Jurkat, Clone E6-1 (cell line): ENCODE measurements at places on chromosomes 11 and 22.

GRCh38 chr11:70367071-70367470 lies 31.3 kb upstream of the CTTN start:
- no peak for DNase-seq

DNA sequence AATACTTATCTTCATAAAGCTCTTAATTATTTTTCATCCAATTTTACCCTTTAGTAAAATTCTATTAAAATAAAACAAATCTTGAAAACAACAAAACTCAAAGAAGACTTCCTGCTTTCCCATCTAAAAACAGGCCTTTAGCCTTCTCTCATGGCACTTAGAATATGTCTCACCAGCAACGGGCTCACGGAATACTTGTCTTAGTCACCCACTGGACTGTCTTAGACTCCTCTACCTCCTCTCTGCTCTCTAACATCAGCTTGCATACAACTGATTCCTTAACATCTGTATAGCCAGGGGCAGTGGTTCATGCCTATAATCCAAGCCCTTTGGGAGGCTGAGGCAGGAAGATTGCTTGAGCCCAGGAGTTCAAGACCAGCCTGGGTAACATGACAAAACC lies 13.7 kb downstream of the HPS5 start:
- DNase-seq = no peak

DNA sequence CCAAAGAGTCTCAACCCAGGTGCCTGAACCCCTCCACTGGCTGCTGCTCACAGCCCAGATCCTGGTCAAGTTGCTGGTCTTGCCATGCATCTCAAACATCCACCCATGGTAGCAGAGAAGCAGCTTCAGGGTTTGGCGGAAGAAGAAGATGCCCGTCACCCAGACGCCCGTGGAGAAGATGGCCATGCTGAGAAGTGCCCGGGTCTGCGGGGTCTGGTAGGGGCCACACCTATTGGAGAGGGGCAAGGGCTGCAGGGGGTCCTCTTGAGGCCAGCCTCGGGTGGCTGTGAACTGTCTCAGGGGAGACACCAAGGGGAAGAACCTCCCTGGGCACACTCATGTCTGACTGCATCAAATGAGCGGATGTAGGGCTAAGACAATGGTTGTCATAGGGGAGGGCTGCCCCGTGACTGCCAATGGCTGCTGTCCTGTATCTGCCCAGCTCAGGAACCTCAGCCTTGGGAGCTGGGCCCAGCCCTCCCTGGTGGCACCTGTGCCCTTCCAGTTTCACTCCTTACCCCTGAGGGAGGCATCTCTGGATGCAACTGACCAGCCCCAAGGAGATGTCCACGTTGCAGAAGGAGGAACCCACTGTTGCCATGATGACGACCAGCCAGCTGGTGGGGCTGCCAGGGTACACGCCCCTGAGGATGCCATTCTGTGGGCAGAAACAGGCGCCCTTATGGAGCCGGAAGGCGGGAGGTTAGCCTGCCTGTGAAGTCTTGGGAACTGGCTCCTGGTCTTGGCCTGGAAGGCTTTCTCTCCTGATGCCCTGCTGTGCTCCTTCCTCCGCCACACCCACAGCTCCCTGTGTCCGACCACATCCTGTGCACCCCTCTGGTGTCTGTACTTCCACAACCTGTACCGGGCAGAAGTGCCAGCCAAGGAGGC lies 1.2 kb downstream of the CPT1B start:
- DNase-seq = no peak

DNA sequence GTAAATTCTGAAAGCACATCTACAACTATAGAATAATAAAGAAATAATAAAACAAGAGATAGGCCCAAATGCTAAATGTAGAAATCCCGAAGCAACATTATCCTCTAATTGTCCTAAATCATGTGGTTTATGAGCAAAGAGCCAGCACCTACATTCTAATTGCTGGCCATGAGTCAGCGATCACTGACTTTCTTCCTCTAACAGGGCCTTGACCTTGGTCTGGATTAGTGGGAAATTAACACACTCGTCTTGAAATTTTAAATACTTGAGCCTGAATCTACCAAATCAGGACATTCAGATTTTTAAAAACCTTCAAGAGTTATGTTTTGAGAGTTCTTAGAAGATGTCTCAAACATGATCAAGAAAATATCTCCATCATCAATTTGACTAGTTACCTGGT lies 727.6 kb downstream of the METTL15 start:
- DNase-seq = no peak

DNA sequence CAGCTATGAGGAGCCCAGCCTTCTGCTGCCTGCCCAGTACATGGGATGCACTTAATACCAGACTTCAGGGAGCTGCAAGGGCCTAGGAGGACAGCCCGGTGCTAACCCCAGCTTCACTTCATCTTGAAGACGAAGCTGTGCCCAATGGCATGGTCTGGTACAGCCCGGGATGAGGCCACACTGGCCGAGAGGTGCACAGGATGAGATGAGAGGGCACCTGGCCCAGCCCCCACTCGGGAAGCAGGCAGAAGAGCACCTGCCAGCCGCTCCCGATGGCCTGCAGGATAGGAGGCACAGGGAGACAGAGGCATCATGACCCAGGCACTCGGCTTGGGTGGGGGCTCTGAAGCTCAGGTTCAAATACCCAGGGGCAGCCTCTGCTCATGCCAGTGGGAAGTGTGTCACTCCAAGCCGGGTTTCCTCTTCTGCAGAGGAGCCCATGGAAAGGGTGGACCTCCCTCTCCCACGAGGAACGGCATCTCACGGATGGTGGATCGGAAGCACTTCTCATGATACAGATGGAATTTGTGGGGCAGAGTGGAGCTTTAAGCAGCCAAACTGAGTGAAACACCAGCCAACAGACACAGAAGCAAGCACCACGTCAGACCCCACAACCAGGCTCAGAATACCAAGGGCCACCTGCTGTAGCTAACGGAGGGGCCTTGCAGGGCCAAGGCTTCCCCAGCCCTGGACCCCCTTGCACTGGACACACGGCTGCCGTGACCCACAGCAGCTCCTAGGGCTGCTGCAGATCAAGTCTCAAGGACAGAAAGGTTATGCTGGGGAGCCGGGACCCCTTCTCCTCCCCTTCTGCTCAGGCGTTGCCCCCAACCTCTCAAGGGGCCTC lies 875.2 kb downstream of the BRD1 start:
- no peak for DNase-seq

- no peak for DNase-seq
Observed at GRCh38 chr11:20459865-20460264, 72.3 kb downstream of the PRMT3 start.

DNA sequence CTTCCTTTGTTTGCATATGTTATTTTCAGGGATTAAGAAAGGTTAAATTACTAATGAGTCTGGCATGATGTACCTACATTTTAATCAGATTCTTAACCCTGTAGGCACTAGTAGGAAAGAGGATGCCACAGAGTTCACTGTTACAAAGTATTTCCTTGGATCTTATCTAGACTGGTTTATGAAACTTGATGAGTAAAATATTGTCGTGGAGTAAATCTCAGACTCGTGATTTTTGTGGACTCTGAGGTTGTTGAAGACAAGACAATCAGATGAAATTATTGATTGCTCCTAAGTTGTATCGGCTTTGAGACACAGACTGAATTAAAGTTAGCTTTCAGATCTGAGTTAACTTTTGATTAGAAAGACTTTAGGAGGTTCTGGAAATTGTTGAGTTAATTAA lies 6.0 kb downstream of the KMT2A start:
- no peak for DNase-seq

DNA sequence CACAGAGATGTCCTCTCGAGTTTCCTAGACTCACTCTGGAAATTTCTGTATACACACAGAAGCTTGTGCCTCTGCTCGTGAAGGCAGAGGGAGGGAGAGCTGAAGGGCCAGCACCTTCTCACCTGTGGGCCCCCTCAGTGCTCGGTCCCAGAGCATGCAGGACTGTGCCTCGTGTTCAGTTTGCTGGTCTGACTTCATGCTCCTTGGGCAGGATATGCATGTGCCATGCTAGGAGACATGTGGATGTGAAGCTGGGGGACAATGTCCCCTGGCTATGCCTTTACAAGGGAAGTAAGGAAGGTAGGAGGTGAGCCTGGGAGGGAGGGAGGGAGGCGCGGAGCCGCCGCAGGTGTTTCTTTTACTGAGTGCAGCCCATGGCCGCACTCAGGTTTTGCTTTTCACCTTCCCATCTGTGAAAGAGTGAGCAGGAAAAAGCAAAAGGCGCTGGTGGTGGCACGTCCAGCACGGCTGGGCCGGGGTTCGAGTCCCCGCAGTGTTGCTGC lies 22.6 kb downstream of the NEAT1 start:
- no peak for DNase-seq

DNA sequence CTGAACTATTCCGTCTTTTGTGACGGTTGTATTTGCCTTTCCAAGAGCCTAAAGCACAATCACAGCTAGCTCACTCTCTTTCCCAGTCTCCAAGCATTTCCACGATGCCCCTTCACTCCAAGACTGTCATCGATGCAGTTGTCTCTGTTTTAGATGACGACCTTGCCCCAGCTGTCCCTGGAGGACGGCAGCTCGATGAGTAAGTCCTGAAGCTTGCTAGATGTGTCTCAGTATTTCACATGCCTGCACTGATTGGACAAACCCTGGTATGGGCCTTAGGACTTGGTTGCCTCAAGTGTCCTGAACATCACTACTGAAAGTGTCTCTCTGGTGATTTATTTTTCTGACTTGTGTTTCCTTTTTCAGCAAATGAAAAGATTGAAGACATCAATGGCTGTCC lies 129.9 kb downstream of the NAV2 start:
- DNase-seq = no peak

DNA sequence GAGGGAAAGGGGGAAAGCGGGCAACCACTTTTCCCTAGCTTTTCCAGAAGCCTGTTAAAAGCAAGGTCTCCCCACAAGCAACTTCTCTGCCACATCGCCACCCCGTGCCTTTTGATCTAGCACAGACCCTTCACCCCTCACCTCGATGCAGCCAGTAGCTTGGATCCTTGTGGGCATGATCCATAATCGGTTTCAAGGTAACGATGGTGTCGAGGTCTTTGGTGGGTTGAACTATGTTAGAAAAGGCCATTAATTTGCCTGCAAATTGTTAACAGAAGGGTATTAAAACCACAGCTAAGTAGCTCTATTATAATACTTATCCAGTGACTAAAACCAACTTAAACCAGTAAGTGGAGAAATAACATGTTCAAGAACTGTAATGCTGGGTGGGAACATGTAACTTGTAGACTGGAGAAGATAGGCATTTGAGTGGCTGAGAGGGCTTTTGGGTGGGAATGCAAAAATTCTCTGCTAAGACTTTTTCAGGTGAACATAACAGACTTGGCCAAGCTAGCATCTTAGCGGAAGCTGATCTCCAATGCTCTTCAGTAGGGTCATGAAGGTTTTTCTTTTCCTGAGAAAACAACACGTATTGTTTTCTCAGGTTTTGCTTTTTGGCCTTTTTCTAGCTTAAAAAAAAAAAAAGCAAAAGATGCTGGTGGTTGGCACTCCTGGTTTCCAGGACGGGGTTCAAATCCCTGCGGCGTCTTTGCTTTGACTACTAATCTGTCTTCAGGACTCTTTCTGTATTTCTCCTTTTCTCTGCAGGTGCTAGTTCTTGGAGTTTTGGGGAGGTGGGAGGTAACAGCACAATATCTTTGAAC lies 6.8 kb downstream of the MALAT1 start:
- no peak for DNase-seq

- DNase-seq = no peak
Observed at GRCh38 chr11:12159351-12160099, 49.1 kb downstream of the MICAL2 start.

DNA sequence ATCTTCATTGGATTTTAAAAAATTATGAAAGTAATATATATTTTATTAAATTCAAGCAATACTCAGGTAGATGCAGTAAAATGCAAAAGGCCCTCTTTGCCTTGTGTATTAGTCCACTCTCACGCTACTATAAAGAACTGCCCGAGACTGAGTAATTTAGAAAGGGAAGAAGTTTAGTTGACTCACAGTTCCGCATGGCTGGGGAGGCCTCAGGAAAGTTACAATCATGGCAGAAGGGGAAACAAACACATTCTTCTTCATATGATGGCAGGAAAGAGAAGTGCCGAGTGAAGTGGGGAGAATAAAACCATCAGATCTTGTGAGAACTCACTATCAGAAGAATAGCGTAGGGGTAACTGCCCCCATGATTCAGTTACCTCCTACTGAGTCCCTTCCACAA lies 130.8 kb downstream of the HIPK3 start:
- no peak for DNase-seq

- no peak for DNase-seq
Observed at GRCh38 chr11:61541598-61541997, 33.0 kb downstream of the LRRC10B start.

GRCh38 chr11:126157326-126158030 lies 54.0 kb downstream of the RPUSD4 start:
- DNase-seq = no peak

DNA sequence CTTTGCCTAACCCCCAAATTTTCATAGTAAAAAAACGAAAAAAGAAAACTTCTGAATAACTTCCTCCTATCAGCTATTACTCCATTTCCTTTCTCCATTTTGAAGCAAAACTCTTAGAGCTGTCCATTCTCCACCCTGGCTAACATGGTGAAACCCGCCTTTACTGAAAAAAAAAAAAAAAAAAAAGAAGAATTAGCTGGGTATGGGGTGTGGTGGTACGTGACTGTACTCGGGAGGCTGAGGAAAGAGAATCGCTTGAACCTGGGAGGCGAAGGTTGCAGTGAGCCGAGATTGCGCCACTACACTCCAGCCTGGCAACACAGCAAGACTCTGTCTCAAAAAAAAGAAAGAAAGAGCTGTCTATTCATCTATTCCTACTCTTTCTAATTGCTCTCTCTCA lies 11.3 kb upstream of the NXF1 start:
- DNase-seq = no peak
